Activated CD4-positive, alpha-beta T cell treated with anti-CD3 and anti-CD28 coated beads for 24 hours (primary cell): ENCODE measurements at places on chromosomes 4 and X.

- DNase-seq = no peak
These were observed 39.7 kb upstream of the PROM1 start for GRCh38 chr4:16123356-16124084.

- no peak for DNase-seq
These were observed 103.6 kb upstream of the BMP3 start for GRCh38 chr4:80926891-80927290.

- no peak for DNase-seq
These were observed 341.0 kb downstream of the ARHGAP24 start for GRCh38 chr4:85815796-85816459.

DNA sequence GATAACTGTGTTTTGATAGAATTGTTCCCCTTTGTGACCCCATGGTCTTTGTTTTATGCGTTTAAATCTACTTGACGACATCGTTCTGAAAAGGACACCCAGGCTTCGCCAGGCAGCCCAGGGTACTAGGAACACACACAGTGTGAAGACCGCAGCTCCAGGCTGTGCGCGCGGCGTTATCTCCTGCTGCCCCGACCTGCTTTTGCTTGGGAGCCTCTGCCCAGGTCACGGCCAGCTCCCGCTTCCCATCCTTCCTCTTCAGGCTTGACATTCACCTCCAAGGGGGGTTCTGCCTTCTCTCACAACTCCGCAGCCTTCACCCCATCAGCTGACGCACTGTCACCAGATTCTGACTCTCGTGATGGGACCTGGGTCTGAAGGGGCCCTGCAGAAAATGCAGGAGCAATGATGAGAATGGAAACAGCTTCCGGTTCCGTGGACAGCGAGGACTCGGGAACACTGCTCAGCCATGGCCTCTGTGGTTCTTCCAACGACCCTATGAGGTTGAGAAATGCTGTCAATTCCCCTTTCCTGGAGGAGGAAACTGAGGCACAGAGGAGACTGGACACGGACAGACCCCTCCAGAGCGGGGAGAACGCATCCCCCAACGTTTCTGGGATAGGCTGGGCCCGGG lies 536 bp upstream of the HTRA3 start:
- DNase-seq = no peak
